ENCODE measurements at places on chromosomes 1 and 21.

GRCh38 chr21:32437729-32438128 lies 25.2 kb downstream of the EVA1C start:
- DNase-seq: no peak

- no peak for DNase-seq
Measured at GRCh38 chr21:45889961-45890360, 91.6 kb upstream of the COL6A1 start.

DNA sequence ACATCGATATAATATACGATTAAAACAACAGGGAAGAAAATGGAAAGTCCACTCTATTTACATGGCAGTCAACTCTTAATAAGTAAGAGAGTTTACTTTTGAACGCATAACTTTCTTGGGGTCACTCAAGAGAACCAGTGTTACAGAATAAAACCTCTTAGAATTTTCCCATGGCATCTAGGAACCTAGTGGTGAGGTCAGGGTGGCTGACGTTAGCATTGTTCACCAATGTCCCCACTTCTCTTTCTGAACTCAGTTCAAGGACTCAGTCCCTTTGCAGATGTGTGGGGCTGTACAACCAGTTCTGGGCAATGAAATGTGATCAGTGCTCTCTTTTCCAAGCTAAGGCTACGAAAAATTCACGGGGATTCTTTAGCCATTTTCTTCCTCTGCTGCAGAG lies 2.6 kb upstream of the RNF2 start:
- no peak for DNase-seq

DNA sequence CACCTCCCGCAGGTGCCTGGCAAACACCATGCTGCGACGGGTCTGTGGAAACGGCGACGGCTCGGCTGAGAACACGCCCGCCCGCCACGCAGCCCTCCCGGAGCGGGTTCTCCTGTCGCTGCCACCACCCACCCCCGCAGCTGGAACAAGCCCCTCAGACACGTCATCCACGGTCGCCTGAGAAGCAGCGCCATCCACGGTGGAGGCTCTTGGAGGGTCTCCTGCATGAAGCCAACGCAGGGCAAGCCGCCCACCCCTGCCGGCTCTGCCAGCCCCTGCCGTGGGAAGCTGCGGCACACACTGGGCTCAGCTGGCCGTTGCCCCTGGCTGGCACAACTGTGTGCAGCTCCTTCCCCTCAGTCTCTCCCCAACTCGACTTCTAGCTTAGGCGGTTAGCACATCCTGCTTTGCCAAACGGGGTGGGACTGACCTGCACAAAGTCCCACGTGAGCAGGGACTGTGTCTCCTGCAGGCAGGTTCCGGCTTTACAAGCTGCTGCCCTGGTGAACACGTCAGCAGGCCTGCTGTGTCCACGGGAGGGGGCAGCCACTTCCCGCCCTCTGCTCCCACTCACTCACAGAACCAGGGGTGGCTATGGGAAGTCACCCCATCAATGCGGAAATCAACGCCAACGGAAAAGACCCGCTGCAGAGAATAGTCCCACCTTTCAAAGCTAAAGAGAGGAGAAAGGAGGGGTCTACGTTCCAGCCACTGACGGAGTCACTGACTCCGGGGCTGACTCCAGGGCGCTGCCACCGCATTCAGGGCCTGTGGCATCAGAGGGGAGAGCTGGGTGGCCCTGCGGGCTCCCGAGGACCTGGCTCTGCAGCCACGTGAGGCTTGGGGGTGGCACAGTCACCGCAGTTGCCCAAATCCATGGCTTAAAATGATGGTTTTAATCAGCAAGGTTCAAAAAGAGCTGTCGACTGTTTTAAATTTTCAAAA lies 10.3 kb downstream of the POFUT2 start:
- DNase-seq: no peak

GRCh38 chr1:215731699-215732098 lies 164.6 kb downstream of the KCTD3 start:
- DNase-seq: no peak

- DNase-seq: no peak
Measured at GRCh38 chr1:193412748-193413147, 226.3 kb upstream of the B3GALT2 start.

DNA sequence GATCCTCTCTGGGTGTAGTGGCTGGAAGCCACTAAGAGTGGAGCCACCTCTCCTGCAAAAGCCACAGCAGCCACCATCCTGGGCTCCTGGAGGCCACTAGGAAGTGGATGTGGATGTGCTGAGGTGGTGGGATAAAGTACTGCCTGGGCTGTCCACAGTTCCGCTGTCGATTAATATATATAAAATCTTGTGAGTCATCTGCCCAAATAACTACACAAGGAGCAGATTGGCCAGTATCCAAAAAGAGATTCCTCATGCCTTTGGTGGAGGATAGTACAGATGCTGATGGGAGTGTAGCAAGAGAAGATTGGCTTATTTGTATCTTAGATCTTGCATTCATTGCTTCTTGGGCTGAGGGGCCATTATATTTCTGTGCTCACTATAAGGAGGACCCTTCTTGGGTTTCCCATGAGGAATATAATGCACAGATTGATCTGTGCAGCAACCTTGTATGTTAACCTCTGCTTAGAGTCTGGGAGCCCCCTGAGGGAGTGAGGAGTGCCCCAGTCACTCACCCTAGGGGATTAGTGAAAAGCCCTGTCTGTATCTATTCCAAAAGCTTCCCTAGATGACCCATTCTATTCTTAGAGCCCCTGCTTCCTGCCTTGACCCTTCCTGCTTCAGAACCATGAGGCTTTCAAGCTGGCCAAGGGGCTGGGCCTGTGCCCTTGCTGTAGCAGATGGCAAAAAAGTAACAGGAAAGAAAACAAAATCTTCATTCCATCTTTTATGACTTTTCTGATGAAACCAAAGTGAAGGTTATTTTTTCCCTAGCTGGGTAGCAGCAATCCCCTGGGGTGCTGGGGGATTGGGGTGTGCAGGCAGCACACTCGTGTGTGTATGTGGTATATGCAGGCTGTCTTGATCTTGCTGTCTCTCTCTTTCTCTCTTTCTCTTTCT lies 31.7 kb downstream of the RCSD1 start:
- no peak for DNase-seq

DNA sequence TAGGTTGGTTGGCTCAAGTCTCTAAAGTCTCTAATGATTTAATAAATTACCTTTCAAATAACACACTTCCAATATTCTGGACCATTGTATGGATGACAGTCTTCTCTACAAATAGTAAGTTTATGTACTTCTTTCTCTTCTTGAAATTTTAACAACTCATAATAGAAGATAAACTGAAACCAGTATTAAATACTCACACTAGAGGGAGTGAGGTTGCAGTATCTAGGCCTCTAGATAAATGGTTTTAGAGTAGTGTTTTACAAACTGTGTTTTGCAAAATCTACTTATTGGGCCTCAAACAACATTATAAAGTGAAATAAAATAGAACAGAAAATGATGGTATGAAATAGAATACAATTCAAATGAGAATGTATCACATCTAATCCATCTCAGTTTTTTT lies 479.9 kb upstream of the BRINP3 start:
- DNase-seq: no peak

DNA sequence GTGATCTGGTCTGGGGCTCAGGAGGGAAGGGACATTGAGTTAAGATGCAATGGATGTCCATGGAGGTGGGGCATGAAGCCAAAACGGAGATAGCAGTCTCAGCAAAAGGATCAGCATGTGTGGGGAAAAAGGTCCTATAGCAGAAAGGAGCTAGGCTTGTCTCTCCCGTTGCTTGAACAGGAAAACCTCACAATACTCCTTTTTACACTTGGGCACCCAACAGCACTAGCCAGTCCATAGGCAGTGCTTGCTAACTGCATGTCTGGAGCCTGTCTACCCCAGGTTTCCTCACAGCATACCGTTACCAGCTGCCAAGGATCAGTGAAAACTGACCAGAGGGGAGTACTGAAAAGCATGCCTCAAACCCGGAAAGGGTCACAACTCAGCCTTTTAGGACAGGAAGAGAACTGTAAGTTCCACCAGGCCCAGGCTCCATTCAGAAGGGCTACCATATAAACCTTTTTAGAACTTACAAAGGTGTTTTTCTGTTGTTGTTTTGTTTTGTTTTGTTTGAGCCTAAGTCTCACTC lies 78.6 kb downstream of the JAK1 start:
- DNase-seq: no peak

- DNase-seq: no peak
Measured at GRCh38 chr1:53070621-53071020, 8.6 kb downstream of the PODN start.

DNA sequence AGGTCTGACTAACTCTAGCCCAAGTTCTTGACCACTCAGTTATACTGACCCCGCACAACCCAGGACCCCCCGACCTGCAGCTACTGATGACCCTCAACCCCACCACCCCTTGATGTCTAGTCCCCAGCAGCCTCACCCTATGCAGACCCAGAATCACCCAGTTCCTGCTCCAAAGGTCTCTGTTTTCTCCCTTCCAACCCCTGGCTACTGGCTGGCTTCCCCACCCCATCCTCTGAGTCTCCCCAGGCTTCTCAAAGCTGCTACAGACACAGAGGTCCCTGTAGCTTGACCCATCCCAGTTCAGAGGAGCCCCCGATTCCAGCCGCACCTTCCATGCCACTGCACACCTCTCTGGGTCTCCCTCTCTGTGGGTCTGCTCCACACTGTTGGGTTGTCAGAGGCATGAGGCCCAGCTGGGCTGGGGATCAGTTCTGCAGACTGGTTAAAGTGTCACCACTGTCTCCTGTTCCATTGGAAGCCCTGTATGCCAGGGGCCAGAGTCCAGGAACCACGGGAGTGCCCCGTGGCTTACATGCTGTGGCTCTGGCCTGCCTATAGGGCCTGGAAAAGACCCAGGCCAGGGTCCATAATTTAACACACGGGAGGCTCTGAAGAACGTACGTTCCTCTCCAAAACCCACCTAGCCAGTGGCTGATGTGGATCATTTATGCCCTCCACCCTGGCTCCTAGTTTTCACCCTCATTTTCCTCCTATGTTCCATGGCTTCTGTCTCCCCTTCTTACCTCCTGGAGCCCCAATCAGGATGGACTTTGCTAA lies 497 bp downstream of the PKLR start:
- DNase-seq: no peak

DNA sequence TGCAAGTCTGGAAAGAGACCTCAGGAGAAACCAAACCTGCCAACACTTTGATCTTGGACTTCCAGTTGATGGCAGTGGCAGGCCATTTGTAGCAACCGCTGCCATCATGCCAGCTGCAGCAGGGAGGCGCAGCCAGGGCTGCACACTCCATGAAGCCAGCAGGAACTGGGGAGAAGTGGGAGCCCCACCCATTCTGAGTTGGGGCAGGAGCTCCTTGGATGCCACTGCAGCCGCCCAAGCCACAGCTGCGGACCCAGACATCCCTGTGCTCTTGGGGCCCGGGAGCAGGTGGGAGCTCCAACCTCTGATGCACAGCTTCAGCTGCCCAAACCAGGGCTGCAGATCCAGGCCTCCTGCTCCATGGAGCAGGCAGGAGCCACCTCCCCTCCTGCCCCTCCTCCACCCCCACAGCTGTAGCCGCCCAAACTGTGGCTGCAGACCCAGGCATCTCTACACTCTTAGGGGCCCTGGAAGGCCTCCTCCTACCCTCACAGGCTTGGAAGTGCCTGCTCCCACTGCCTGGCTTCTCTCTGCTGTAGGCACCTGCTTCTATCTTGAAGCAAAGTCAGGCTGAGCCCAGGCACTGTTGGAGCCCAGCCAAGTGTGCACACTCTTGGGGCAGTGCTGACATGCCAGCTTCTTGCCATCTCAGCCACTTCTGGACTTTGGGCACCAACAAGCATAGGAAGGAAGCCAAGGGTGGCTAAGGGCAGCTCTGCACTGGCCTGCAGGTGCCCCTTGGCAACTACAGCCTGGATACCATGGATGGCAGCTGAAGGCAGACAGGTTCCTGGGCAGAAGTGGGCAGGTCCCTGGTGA lies 20.0 kb upstream of the DISP1 start:
- no peak for DNase-seq

DNA sequence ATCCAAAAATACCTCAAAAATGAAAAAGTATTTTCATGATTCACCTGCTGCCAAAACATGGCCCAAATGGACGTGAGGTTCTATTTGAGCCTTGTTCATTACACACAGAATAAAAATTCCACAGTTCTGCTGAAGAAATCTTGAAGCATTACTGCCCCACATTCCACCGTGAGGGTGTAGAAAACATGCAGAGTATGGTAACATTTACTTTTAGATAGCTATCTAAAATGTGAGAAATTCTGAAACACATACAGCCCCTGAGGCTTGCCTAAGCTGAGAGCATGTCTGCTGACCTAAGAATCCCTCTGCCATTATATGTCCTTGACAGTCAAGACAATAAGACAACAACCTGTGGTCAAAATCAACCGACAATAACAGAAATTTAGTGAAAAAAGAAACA lies 186.5 kb downstream of the DSCAM start:
- no peak for DNase-seq

GRCh38 chr21:17915976-17916375 lies 96.8 kb upstream of the C21orf91 start:
- DNase-seq: no peak

GRCh38 chr21:33247599-33247998 lies 17.9 kb downstream of the IFNAR2 start:
- DNase-seq: no peak

GRCh38 chr21:26679284-26679683 lies 106.2 kb upstream of the CYYR1 start:
- DNase-seq: no peak

GRCh38 chr1:31936278-31936980 lies 1.7 kb downstream of the PTP4A2 start:
- DNase-seq: no peak

DNA sequence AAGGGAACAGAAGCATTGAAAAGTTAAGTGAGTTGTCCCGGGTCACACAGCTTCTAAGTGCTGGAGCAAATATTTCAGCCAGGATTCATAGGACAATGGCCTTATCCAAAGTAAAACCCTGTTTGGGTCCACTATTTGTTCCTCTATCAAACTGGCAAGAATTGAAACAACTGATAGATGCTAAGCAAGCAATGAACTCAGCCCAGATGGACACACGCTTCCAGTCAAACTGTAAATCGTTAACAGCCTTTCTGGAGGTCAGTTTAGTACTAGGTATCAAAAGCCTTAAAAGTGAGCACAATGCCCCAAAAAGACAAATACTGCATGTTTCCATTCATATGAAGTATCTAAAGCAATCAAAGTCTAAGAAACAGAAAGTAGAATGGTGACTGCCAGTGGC lies 779 bp upstream of the SVBP start:
- no peak for DNase-seq

All from NCI-H1092 treated with DMSO at 0.1 percent for 48 hours (cell line).